ENCODE measurements at places on chromosomes 2 and 18. TPM values are rescaled to one million over a fixed set of nuclear protein-coding genes. Genes with fewer than 3 reads are reported as not detected.

The POMC gene
- 5.6 TPM for total RNA-seq

The RPL37A gene
- 2,101 TPM for total RNA-seq

The ACOXL gene
- not detected for total RNA-seq

The DTNA gene
- 6.6 TPM for total RNA-seq

The TMEM200C gene
- total RNA-seq, result 2.5 TPM

The RGPD4 gene
- total RNA-seq, result not detected

The ARHGEF33 gene
- total RNA-seq, result 1.4 TPM

The STK16 gene
- total RNA-seq, result 14.2 TPM

All from epithelial cell of alveolus of lung (primary cell).